CD4-positive, CD25-positive, alpha-beta regulatory T cell (primary cell): ENCODE measurements at places on chromosomes 16 and 17. TPM values are rescaled to one million over a fixed set of nuclear protein-coding genes. Genes with fewer than 3 reads are reported as not detected.

The B3GNT9 gene
- total RNA-seq: 3.4 TPM

The YBX2 gene
- not detected for total RNA-seq

The PLLP gene
- total RNA-seq: not detected

The ZPBP2 gene
- total RNA-seq: not detected

The ABCC12 gene
- total RNA-seq: not detected

The EXOC3L1 gene
- total RNA-seq: 0.86 TPM

The TEKT1 gene
- total RNA-seq: not detected

The SMTNL2 gene
- not detected for total RNA-seq

The NPIPA7 gene
- total RNA-seq: 3.9 TPM

The PYY gene
- total RNA-seq: not detected

The CSF3 gene
- total RNA-seq: not detected

The RNF222 gene
- 0.81 TPM for total RNA-seq

The POLDIP2 gene
- total RNA-seq: 29.4 TPM

DNA sequence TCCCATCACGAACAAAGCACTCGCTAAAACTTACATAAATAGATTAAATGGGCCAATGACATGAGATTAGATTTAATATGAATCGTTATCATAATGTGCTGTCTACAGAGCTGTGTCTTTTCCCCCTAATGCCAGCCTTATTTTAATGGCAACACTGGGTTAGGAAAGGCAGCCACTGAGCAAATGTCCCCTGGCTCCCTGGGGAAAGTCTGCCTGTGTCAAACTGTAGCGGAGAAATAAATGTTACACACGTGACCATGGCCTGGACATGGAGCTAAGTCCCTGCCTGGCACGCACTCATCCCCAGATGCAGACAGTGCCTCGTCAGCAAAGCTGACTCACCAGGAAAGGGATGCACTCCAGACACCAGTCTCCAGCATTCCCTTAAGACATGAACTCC lies 61.3 kb upstream of the SDK2 start:
- H3K27me3 ChIP-seq: peaks cover 4% of the 10 kb centered on the region
- peaks cover 5% of the 10 kb centered on the region for H3K4me1 ChIP-seq
- no peak for DNase-seq
- H3K27ac ChIP-seq: no peak overlapping the region
- no peak overlapping the region for H3K4me3 ChIP-seq
- H3K36me3 ChIP-seq: no peaks in the 10 kb centered on the region

GRCh38 chr17:76892329-76892728 lies 24.1 kb downstream of the MGAT5B start:
- no peak overlapping the region for H3K27ac ChIP-seq
- no peaks in the 10 kb centered on the region for H3K36me3 ChIP-seq
- H3K4me3 ChIP-seq: no peak overlapping the region
- H3K4me1 ChIP-seq: no peaks in the 10 kb centered on the region
- DNase-seq: no peak
- H3K27me3 ChIP-seq: no peaks in the 10 kb centered on the region

- peaks cover 62% of the 10 kb centered on the region for H3K36me3 ChIP-seq
- H3K27ac ChIP-seq: no peak overlapping the region
- no peak overlapping the region for H3K4me3 ChIP-seq
- H3K27me3 ChIP-seq: no peaks in the 10 kb centered on the region
- H3K4me1 ChIP-seq: no peaks in the 10 kb centered on the region
Observed at GRCh38 chr16:50086176-50086575, 20.4 kb downstream of the HEATR3 start.

DNA sequence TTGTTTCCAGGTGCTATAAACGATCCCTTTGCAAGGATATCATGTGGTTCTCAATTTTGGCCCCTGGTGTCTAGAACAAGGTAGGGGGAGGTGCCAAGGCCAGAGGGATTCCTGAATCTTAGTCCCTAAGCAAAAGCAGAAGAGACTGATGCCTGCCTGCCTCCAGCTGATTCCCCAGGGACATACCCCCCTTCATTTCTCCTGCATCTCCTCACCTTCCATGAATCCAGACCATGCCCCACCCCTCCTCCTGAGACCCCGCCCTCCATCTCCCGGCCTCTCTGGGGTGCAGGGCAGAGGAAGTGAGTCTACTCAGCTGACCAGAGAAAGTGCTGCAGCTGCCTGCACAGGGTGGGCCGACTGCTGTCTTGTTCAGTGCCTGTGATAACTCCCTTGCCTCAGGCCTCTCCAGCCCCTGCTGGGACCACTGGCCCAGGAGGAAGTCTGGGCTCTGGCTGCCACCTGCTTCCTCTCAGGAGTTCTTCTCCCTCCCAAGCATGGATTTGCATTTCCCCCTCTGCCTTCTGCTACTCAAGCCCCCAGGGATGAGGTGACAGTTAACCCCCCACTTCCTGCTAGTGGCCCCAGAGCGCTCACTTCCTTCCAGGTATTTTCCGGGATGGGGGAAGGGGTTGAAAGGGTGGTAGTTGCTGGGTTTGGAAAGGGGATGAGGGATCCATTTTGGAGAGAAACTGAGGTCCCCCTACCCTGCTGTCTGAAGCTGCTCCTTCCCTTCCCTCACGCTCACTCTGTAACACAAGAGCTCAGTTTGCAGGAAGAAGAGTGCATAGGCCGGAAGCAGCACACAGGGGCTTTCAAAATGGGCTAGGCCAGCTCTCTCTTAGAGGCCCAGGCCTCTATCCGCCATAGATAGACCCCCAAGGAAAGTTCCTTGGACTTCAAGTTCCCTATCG lies 10.5 kb upstream of the TSPOAP1 start:
- no peaks in the 10 kb centered on the region for H3K36me3 ChIP-seq
- no peaks in the 10 kb centered on the region for H3K27me3 ChIP-seq
- peak overlapping the region; percentile 87 for H3K4me3 ChIP-seq
- H3K27ac ChIP-seq: peak overlapping the region; percentile 99
- DNase-seq: no peak

DNA sequence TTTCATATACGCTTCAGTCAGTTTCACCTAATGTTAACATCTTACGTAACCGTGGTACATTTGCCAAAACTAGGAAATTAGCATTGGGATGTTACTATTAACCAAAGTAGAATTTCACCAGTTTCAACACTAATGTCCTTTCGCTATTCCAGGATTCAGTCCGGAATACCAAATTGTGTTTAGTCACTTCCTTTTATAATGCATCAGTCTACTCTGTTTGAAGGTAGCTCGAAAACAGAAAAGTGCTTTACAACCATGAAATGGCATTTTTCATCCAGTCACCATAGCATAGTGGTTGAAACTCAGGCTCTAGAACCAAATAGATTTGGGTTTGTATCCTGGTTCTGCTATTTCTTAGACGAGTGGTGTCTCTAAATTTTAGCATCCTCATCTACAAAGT lies 29.4 kb downstream of the AP2B1 start:
- no peak for DNase-seq
- H3K4me1 ChIP-seq: no peaks in the 10 kb centered on the region
- H3K27me3 ChIP-seq: no peaks in the 10 kb centered on the region
- no peak overlapping the region for H3K27ac ChIP-seq
- peaks cover 20% of the 10 kb centered on the region for H3K36me3 ChIP-seq
- no peak overlapping the region for H3K4me3 ChIP-seq

GRCh38 chr17:69451416-69452394 lies 37.2 kb downstream of the MAP2K6 start:
- no peak for DNase-seq
- H3K4me1 ChIP-seq: no peaks in the 10 kb centered on the region
- no peak overlapping the region for H3K4me3 ChIP-seq
- H3K27ac ChIP-seq: no peak overlapping the region
- H3K27me3 ChIP-seq: no peaks in the 10 kb centered on the region

DNA sequence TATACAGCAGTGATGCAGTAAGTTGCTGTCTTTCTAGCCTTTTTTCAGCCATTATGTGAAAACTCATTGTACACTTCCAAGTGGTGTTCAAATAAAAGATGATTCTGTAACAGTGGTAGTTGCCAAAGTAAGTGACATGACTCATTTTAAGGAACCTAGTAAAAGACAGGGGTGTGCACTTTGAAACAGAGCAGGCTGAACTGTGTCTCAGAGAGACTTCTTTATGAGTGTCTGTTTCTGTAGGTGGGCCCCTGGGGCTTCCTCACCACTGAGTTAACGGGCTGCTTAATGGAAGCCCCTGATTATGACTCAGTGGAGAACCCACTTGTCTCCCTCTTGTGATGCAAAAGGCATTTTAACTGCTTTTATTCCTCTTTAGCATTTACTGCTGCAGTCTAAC lies 147.3 kb downstream of the PCTP start:
- no peak overlapping the region for H3K27ac ChIP-seq
- no peaks in the 10 kb centered on the region for H3K4me1 ChIP-seq
- no peak for DNase-seq
- H3K36me3 ChIP-seq: no peaks in the 10 kb centered on the region
- no peak overlapping the region for H3K4me3 ChIP-seq

GRCh38 chr16:57061084-57061905 lies 31.1 kb upstream of the CPNE2 start:
- no peak overlapping the region for H3K4me3 ChIP-seq
- no peak for DNase-seq
- H3K36me3 ChIP-seq: peaks cover 72% of the 10 kb centered on the region

- H3K4me3 ChIP-seq: no peak overlapping the region
- H3K4me1 ChIP-seq: peaks cover 15% of the 10 kb centered on the region
- DNase-seq: peak; percentile 88
- H3K36me3 ChIP-seq: no peaks in the 10 kb centered on the region
- H3K27ac ChIP-seq: no peak overlapping the region
- peaks cover 5% of the 10 kb centered on the region for H3K27me3 ChIP-seq
Observed at GRCh38 chr17:44385287-44386181, 3.9 kb downstream of the ITGA2B start.

GRCh38 chr17:73934696-73935095 lies 268.8 kb upstream of the RPL38 start:
- H3K4me3 ChIP-seq: no peak overlapping the region
- no peaks in the 10 kb centered on the region for H3K4me1 ChIP-seq
- H3K27me3 ChIP-seq: no peaks in the 10 kb centered on the region
- no peaks in the 10 kb centered on the region for H3K36me3 ChIP-seq

GRCh38 chr16:57976331-57976796 lies 5.4 kb upstream of the CNGB1 start:
- no peaks in the 10 kb centered on the region for H3K36me3 ChIP-seq
- DNase-seq: no peak
- H3K4me1 ChIP-seq: no peaks in the 10 kb centered on the region
- no peak overlapping the region for H3K4me3 ChIP-seq

- no peak for DNase-seq
- H3K4me1 ChIP-seq: no peaks in the 10 kb centered on the region
- H3K36me3 ChIP-seq: no peaks in the 10 kb centered on the region
- no peaks in the 10 kb centered on the region for H3K27me3 ChIP-seq
- no peak overlapping the region for H3K4me3 ChIP-seq
Observed at GRCh38 chr17:77120868-77121267, 19.9 kb upstream of the SEC14L1 start.

GRCh38 chr17:50668838-50669581 lies 34.3 kb downstream of the ABCC3 start:
- DNase-seq: no peak
- H3K4me3 ChIP-seq: no peak overlapping the region
- no peaks in the 10 kb centered on the region for H3K36me3 ChIP-seq

GRCh38 chr17:66365903-66366302 lies 63.5 kb downstream of the PRKCA start:
- H3K4me1 ChIP-seq: peaks cover 8% of the 10 kb centered on the region
- H3K27ac ChIP-seq: no peak overlapping the region
- no peak overlapping the region for H3K4me3 ChIP-seq
- no peaks in the 10 kb centered on the region for H3K36me3 ChIP-seq
- DNase-seq: no peak

- H3K4me1 ChIP-seq: no peaks in the 10 kb centered on the region
- no peaks in the 10 kb centered on the region for H3K27me3 ChIP-seq
- H3K4me3 ChIP-seq: no peak overlapping the region
- no peaks in the 10 kb centered on the region for H3K36me3 ChIP-seq
- H3K27ac ChIP-seq: no peak overlapping the region
- no peak for DNase-seq
Observed at GRCh38 chr16:19093631-19094541, 19.9 kb upstream of the ITPRIPL2 start.

DNA sequence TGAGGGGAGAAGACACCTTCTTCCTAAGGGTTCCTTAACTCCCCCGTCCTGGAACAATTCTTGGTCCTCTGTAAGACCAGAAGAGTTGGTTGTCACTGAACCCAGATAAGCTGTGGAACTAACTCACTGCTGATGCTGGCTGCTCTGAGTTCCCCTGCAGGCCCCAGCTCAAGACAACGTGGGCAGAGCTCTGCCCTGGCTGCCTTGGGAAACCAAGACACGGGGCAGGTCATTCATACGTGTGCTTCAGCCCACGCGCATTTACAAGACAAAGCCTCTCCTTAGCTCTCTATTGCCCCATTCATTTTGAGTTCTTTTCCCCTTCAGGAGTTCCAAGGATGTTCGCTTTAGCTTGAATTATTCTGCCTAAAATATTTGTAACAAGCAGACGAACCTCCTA lies 3.4 kb upstream of the NAT9 start:
- H3K27me3 ChIP-seq: no peaks in the 10 kb centered on the region
- H3K4me3 ChIP-seq: peak overlapping the region; percentile 40
- H3K4me1 ChIP-seq: peaks cover 43% of the 10 kb centered on the region
- no peak for DNase-seq
- H3K27ac ChIP-seq: peak overlapping the region; percentile 64

DNA sequence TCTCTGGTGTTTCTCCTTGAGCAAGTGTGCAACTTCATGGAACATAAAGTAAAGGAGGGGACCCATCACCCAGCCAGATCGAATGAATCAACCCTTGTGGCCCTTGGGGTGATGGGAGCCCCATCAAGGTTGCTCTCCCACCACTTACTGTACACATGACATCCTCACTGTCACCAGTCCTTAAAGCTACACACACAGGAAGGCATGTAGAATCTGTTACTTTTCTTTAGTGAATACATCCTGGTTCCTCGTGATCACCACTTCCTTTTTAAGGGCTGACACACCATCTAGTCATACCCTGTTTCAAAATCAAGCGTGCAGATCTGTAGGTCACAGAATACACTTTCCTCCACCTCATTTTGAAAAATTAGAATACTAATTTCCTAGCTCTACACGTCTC lies 22.6 kb upstream of the MPHOSPH6 start:
- H3K4me3 ChIP-seq: peak overlapping the region; percentile 17
- peak; percentile 25 for DNase-seq
- no peak overlapping the region for H3K27ac ChIP-seq
- peaks cover 3% of the 10 kb centered on the region for H3K4me1 ChIP-seq
- peaks cover 6% of the 10 kb centered on the region for H3K27me3 ChIP-seq

GRCh38 chr16:27685807-27686206 lies 135.9 kb downstream of the KATNIP start:
- H3K4me1 ChIP-seq: no peaks in the 10 kb centered on the region
- H3K27me3 ChIP-seq: no peaks in the 10 kb centered on the region
- no peak for DNase-seq

DNA sequence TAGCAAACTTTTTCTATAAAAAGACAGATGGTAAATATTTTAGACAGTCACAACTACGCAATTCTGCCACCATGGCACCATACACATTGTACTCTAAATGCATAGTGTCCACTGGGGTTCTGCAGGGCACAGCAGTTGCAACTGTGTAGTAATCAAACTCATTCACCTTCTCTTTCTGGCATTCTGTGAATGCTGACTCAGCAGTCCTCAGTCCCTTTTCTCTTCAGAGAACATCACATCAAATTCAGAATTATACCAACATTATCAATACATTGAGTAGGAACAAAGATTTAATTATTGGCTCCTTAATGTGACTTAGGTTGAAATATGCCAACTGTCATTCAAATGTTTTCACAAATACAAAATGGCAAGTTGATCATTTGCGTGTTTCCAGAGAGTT lies 74.2 kb upstream of the N4BP1 start:
- H3K4me3 ChIP-seq: no peak overlapping the region
- no peaks in the 10 kb centered on the region for H3K27me3 ChIP-seq
- no peaks in the 10 kb centered on the region for H3K36me3 ChIP-seq
- no peak overlapping the region for H3K27ac ChIP-seq
